ENCODE measurements at places on chromosomes 1 and 21.

DNA sequence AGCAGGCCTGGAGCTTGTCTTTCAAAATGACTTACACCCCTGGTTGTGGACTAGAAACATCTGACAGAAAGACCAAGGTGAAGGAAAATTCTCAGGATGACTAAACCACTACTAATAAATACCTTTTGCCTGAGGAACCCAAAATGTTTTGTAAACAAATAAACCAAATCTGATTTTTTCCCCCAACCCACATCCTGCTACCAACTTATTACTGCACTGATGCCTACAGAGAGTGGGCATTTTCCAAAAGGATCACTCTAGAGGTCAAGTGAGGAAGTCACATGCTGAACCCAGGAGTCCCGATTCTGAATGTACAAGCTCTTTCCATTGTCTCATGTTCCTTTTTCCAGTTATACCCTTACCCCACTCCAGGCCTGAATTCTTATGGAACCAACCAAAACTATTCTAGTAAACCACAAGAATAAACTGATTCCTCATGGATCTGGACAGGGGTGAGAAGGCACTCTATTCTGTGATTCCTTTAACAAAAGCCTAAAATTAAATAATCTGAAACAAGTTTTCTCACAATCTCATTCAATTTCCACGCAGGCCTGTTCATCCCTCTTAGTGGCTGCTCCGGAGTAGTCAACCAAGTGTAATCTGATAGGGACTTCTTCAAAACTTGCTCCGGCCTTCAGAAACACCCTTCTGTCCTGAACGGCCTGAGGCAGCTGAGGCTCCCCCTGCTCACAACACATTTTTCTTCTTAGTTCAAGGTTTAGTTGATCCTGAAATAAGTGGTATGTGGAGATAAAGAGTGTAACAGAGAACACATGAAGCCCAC, 1.4 kb downstream of the PI4KB start:
- DNase-seq = no peak

- no peak for DNase-seq
These were observed 42.2 kb downstream of the ATP1B1 start for GRCh38 chr1:169148472-169149252.

GRCh38 chr1:54120698-54121481, 31.9 kb downstream of the CDCP2 start:
- no peak for DNase-seq

DNA sequence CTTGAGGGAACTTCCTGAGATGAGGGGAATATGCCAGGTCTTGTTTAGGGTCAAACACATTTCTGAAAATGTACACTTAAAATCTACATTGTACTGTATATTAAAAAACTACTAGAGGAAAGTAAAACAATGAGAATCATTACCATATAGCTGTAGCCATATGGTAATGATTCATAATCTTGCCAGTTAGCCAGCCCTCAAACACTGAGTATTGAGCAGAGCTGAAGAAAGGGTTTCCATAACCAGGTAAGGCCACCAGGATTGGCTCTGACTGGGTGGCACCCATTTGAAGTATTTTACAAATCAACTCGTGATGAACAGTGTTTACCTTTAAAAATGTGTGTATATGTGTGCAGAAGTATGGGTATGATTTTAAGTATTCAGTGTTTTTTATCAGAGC, 226.7 kb downstream of the SLC45A1 start:
- no peak for DNase-seq

DNA sequence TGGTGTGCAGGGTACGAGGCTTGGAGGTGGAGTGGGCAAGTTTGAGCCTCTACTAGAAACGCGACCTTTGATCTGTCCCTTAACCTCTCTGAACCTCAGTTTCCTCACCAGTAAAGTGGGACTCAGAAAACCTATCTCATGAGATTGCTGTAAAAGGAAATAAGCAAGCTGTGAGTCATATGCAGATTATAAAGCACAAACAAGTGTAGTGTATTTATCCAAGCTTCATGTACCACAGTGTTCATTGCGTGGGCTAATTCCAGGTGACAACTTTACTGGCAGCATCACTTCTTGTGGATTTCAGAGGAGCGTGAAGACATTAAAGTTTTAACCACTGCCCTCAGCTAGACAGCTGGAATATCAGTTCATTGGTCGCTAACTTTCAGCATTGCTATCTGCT, 44.4 kb downstream of the ZNF697 start:
- no peak for DNase-seq

GRCh38 chr1:27233667-27234048, 774 bp upstream of the WDTC1 start:
- no peak for DNase-seq

DNA sequence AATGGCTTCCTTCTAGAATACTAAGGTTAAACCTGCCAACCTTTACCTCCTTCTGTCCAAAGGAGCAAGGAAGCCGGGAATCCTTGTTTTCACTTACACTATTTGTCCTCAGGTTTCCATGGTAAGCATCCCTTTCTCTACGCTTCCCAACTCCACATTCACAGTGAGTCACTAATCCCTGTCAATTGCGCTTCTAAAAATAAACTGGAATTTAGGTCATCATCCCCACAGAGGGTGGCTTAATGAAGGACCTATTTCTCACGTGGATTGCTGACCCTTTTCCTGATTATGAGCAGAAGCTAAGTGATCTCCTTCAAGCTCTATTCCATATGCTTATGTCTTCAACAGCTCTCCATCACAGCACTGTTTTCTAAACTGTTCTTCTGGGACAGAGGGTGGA, 39.9 kb upstream of the ABCA4 start:
- no peak for DNase-seq

Data from stimulated activated naive B cell treated with anti-CD40 and anti-IgM and Interleukin-4, amounts not matched to agents 10 μg/mL and 1 μg/mL and 100 μg/mL, for 72 hours (primary cell).